A549 treated with RU486 at 1 μM for 4 hours (cell line): ENCODE measurements at places on chromosomes 2 and 18. TPM values are rescaled to one million over a fixed set of nuclear protein-coding genes. Genes with fewer than 3 reads are reported as not detected.

Gene CNOT9
- total RNA-seq = 41.8 to 50.1 TPM (median 43.6 TPM) in 5 replicates

Gene LOXHD1
- not detected in 5 replicates for total RNA-seq

Gene SKOR2
- not detected in 5 replicates for total RNA-seq

Gene GULP1
- 29.9 to 47.9 TPM (median 39.7 TPM) in 5 replicates for total RNA-seq

Gene SNRNP27
- 40.6 to 76.0 TPM (median 57.7 TPM) in 5 replicates for total RNA-seq

Gene WDR43
- 76.7 to 102 TPM (median 87.5 TPM) in 5 replicates for total RNA-seq

Gene CPS1
- 5.1 to 7.6 TPM (median 7.1 TPM) in 5 replicates for total RNA-seq

Gene CACNB4
- 0.02 to 0.32 TPM (median 0.15 TPM) in 4 of 5 replicates, not detected in the other for total RNA-seq

Gene LYG2
- 0.17 TPM in 1 of 5 replicates, not detected in the others for total RNA-seq

Gene ZNF396
- total RNA-seq = 0.41 to 0.94 TPM (median 0.64 TPM) in 5 replicates

Gene ANKRD30BL
- total RNA-seq = not detected in 5 replicates

Gene BMP10
- not detected in 5 replicates for total RNA-seq

Gene BOLL
- total RNA-seq = not detected in 5 replicates

Gene DSC3
- total RNA-seq = 1.6 to 2.8 TPM (median 1.9 TPM) in 5 replicates

Gene GKN2
- total RNA-seq = 1.8 to 3.5 TPM (median 2.8 TPM) in 5 replicates

Gene SP5
- 0.05 TPM in 1 of 5 replicates, not detected in the others for total RNA-seq

Gene GALM
- total RNA-seq = 17.5 to 21.1 TPM (median 17.7 TPM) in 5 replicates

Gene NEU2
- not detected in 5 replicates for total RNA-seq

Gene VAMP5
- 0.15 TPM in 1 of 5 replicates, not detected in the others for total RNA-seq

Gene CXCR1
- total RNA-seq = not detected in 5 replicates

Gene SEPTIN10
- 33.8 to 67.1 TPM (median 54.9 TPM) in 5 replicates for total RNA-seq
